Chondrocyte (in vitro differentiated cells): ENCODE measurements at places on chromosomes 5 and 9. TPM values are rescaled to one million over a fixed set of nuclear protein-coding genes. Genes with fewer than 3 reads are reported as not detected.

DNA sequence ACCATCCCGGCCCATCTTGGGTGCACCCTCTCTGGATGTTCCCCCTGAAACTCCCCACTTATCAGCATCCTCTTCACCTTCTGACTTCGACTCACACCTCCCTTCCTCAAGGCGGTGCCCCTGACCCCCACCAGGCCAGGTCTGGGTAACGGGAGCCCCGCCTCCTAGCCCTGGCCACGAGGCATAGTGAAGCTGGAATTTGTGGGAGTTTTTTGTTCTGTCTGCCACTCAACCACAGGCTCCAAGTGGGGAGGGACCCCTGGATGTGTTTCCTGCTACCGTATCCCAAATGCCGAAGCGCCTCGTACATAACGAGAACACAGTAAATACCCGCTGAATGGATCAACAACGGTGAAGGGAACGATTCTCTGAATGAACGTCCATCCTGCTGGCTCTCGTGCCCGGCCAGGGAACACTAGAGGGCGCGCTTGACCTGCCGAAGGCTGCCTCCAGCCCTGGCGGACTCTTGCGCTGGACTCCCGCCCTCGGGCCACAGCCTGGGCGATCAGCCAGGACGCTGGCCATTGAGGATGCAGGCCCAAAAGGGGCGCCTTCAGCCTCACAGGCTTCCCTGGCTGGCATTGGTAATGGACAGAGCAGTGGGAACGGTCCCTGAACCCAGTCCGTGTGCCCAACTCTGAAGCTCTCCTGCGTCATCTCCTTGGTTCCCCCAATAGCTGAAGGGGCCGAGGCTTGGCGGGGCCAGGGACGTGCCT lies 47.3 kb upstream of the PHYKPL start:
- DNase-seq, result peak; percentile 95

GRCh38 chr9:137461316-137461662 lies 2.2 kb upstream of the NSMF start:
- DNase-seq, result no peak

- DNase-seq, result no peak
These were observed 68.6 kb upstream of the ACTBL2 start for GRCh38 chr5:57551251-57551650.

DNA sequence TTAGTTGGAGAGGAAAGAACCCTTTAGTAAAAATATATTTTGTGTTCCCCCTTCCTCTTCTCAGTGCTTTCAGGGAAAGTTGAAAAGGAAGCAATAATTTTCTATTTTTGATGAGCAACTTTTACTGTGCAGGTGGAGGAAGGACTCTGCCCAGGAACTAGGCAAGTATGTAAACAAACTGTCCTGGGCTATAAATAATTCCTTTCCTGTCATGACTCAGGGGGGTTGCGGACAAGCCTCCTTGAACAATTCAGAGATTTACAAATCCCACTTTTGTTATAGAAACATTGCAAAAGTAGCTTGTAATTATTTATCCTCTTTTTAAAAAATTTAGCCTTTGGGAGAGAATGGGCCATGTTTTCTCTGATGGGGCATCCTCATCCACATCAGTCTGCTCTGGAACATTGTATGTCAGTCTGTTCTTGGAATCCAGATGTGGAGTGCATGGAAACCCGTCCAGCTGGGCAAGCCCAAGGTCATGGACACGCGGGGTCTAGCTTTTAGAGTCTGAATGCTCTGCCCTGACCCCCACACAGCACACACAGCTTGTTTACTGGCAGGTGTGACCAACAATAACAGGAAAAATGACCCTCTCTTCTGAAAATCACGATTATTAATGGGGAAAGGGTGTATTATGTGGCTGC lies 127.6 kb downstream of the GADD45G start:
- DNase-seq, result no peak

DNA sequence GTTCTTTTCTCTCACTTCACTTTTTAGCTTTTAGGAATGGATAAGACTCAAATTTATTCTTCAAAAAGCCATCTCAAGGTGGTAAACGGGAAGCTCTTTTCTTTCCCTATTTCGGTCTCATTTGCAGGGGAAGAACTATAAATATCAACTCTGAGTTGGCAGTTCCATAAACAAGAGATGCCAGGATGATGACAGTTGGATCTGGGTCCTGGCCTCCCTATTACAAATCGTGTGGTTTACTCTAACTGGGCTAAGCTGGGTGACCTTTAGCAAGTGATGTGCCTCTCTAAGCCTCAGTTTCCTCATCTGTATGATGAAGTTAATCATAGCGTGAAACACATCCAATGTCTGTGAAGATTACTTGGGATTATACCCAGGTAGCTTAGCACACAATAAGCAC lies 44.2 kb downstream of the TLE4 start:
- DNase-seq, result no peak

DNA sequence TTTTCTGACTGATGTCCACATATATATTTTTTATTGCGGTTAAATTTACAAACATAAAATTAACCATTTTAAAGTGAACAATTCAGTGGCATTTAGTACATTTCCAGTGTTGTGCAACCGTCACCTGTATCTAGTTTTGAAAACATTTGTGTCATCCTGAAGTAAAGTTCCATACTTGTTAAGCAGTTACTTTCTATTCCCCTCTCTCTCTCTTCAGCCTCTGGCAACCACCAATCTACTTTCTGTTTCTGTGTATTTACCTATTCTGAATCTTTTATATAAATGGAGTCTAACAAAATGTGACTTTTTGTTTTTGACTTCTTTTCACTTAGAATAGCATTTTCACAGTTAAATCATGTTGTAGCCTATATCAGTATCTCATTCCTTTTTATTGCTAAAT lies 480.1 kb upstream of the SMARCA2 start:
- no peak for DNase-seq

- no peak for DNase-seq
These were observed 15.7 kb upstream of the C5orf34 start for GRCh38 chr5:43530648-43531047.

GRCh38 chr5:126831156-126831555 lies 54.2 kb downstream of the LMNB1 start:
- no peak for DNase-seq

DNA sequence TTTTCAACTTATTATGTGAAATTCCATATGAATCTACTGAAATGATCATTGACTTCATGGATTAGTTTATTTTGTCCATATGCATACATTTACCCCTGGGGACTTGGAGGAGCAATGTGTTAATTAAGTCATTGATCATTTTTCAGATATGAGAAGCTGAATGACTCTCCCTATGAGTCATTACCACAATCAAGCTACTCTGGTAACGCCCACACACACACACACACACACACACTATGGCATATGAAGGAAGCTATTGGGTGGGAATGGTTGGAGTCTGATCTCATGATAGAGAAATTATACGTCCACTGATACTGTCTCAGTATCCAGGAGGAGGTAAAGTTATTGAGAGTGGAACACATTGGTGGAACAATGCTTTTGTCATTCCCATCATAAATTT lies 528.9 kb downstream of the AGTPBP1 start:
- no peak for DNase-seq

Gene IFNA2
- not detected in 3 replicates for total RNA-seq

Gene SPATA31A3
- total RNA-seq, result not detected in 3 replicates

Gene HNRNPK
- 387 to 419 TPM (median 392 TPM) in 3 replicates for total RNA-seq
